RWPE1 (cell line): ENCODE measurements at places on chromosomes 7 and 10.

DNA sequence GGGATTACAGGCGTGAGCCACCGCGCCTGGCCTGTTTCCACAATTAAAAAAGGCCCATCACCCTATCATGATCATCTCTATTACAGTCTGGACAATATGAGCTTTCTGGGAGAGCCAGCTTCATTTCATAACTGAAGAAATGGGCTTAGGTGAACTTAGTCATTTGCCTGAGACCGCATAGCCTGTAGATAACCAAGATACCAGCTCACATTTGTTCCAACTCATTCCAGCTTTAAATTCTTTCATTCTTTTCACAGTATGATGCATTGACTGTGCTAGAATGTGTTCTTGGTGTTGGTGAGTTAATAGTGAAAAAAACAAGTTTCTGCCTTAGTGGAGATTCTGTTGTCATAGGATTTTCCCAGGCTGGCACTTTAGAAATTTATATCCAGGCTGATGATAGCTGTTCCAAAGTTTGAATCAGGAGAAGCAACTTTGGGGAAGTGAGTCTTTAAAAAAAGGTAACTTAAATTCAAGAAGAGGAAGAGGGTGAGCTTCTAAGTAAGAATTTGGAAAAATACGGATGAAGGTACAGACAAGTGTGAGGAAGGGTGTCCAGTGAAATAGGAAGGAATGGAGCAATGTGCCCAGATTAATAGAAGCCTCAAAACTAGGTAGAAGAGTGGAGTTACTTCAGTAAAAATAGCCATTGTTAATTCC is 2.1 kb upstream of the H2AZ2 start:
- DNase-seq, result no peak

- DNase-seq, result no peak
Measured at GRCh38 chr7:151566897-151567320, 47.2 kb upstream of the RHEB start.

GRCh38 chr10:71316786-71317160 is 2.3 kb upstream of the SLC29A3 start:
- DNase-seq, result no peak

GRCh38 chr10:66329147-66329546 is 596.7 kb upstream of the LRRTM3 start:
- no peak for DNase-seq

DNA sequence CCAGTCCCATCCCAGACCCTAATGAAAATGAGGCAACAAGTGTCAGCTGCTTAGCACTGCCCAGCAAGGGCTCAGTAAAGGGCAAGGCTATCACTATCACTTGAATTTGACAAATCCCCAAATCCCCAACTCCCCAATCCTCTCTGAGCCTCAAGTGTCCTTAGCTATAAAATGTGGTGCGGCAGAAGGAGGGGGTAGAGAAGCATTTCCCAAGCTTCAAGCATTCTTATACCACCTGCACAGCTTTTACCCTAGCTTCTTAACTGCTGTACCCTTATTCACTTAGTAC is 41.6 kb downstream of the XPNPEP1 start:
- DNase-seq, result no peak

GRCh38 chr7:116780521-116780920 is 81.9 kb upstream of the CAPZA2 start:
- DNase-seq, result no peak

- DNase-seq, result no peak
Measured at GRCh38 chr7:129351320-129351719, 82.9 kb upstream of the STRIP2 start.

DNA sequence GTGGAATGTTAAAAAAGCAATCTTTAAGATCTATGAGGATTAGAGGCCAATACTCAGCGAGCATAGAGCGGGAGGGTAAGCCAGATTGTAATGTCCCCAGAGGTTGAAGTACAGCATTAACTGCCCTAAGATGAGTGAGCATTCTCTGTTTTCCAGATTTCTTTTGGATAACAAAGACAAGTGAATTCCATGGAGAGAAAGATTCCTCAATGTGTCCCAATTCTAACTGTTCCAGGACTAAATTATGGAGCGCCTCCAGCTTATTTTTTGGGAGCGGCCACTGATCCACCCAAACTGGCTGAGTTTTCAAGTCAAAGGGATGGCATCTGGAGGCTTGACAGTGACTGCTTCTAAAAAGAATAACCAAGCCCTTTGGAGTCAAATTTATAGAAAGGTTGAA is 39.3 kb upstream of the AKR1C2 start:
- no peak for DNase-seq

DNA sequence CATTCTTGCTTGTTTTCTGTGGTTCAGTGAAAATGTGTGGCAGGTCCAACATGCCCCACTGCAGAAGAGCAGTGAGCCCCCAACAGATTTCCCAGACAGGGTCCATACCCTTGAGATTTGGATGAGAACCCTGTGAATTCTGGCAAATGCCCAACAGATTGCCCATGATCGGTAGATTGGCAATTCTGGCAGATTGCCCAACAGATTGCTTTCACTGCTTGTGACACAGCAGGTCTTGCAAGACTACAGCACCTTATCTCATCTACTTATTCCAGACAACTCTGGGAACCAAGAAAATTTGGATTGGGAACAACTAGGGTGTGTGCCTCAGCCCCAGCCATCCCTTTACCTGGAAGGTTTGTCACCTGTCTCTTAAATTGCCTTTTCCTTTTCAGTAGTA is 143.7 kb upstream of the COL1A2 start:
- no peak for DNase-seq

- DNase-seq, result no peak
Measured at GRCh38 chr10:130368761-130369560, 232.8 kb downstream of the GLRX3 start.

- DNase-seq, result no peak
Measured at GRCh38 chr7:1919539-1920265, 249.6 kb downstream of the ELFN1 start.

DNA sequence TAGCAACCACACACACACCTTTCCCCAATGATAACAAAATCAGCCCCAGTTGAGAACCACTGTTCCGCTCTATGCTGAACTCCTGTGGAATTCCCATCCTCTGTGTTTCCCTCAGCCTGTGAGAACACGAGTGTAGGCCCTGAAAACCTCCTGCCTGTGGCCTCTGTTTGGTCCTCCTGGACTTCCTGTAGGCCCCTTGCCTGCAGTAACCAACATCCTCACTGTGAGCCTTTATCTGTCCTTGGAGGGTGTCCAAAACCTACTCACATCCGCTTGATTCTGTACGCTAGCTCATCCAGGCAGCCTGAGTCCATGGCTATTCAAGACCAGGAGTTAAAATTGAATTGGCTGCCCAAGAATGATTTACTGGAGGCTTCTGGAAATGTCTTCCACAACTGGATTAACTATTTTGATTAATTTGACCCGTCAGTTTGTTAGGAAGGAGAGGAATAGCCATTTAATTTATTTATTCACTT is 149.8 kb downstream of the AKR1D1 start:
- DNase-seq, result no peak

GRCh38 chr10:17022466-17022825 is 107.2 kb downstream of the CUBN start:
- DNase-seq, result no peak

- DNase-seq, result no peak
Measured at GRCh38 chr10:30420266-30420665, 13.7 kb upstream of the MAP3K8 start.

- DNase-seq, result no peak
Measured at GRCh38 chr10:15353471-15354017, 17.5 kb downstream of the FAM171A1 start.

DNA sequence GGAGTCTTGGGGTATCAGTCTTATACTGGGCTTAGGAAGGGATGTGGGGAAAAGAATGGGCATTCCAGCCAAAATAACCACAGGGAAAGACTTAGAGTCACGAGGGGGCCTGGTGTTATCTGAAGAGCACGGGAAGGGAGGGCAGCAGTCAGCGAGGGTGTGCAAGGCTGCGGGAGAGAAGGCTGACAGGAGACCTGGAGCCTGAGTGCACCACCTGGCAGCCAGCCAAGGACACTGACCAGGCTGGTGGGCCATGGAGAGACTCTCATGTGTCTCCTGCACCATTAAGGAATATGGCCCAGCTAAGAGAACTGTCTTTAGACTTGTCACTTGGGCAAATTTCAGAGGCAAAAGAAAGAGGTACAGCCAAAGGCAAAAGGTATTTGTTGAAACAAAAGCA is 69.6 kb downstream of the PKD1L1 start:
- DNase-seq, result no peak

- no peak for DNase-seq
Measured at GRCh38 chr10:11230498-11231167, 213.0 kb downstream of the CELF2 start.

DNA sequence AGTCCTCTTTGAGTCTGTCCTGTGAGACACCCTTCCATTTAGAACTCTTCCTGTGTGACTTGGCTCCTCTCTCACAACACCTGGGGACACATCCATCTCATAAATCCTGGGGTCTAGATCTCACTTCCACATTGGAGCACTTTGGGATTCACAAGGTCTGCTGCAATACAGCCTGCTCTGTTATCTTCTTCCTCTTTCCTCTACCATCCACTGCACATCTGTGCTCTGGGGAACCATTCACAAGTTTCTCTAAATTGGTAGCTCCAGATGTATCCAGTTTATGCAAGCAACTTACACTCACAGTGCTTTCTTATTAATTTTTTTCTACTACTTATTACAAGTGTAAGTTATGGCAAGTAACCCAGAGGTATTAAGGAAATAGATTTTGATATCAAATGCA is 5.5 kb upstream of the FIGNL1 start:
- no peak for DNase-seq

DNA sequence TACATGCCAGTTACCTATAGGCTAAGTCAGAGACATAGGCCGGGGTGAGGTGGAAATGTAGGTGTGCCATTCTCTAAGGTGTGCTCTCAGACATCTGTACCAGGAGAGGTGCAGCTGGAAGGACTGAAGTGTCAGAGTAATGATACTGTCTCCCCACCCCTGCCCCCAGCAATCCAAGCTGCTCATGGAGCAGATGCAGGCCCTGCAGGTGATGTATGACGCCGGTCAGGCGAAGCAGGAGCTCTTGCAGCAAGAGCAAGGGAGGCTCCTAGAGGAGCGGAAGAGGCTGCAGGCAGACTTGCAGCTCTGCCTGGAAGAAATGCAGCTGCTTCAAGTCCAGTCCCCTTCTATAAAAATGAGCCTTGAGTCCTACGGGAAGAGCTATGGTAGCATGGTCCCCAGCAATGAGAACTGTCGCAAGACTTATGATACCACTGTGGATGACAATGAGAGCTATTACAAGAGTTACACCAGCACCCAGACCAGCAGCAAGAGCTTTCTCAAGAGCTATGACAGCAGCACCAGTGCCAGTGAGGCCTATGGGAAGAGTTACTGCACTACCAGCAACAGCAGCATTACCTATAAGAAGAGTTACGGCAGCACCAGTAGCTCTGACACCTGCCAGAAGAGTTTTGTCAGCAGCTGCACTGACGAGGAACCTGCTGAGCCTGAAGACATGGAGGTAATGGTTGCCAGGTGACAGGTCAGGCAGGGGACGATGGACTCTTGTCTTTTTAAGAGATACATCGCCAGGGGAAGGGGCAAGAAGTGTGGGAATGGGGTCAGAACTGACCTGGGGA is 18.4 kb upstream of the FLNC start:
- no peak for DNase-seq

DNA sequence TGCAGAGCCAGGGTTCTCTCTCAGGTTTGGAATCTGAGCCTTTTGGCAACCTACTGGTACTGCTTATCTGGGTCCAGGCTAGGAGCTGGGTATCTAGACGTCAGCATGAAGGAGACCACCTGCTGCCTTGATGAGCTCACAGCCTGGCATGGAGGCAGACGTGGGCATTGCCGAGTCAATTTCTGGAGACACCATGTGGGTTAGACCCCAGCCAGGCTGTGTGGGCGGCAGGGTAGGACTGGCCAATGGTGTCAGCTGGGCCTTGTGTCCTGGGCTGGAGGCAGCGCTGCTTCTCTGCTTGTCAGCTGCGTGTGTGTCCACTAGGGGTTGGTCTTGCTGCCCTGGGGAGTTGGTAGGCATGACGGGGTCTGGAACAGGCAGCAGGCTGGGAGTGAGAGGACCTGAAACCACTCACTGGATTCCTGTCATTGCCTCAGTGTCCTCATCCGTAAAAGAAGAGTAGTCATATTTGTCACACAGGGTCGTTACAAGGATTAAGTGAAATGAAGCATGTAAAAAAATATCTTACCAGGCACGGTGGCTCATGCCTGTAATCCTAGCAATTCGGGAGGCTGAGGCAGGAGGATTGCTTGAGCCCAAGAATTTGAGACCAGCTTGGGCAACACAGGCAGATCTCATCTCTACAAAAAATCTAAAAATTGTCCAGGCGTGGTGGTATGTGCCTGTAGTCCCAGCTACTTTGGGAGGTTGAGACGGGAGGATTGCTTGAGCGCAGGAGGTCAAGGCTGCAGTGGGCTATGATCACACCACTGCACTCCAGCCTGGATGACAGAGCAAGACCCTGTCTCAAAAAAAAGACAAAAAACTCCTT is 31.7 kb upstream of the ANKRD2 start:
- no peak for DNase-seq
